Urinary bladder (tissue), 4 donors: ENCODE measurements at places on chromosomes 6 and 20. TPM values are rescaled to one million over a fixed set of nuclear protein-coding genes. Genes with fewer than 3 reads are reported as not detected.

GRCh38 chr6:28589957-28590349, 64.3 kb downstream of the GPX5 start:
- no peak for DNase-seq

- no peak for DNase-seq
These were observed 59.6 kb upstream of the LAMP5 start for GRCh38 chr20:9454791-9455190.

UBD gene
- total RNA-seq = 2.1 TPM

ZBTB9 gene
- 7.8 TPM for total RNA-seq

DNA sequence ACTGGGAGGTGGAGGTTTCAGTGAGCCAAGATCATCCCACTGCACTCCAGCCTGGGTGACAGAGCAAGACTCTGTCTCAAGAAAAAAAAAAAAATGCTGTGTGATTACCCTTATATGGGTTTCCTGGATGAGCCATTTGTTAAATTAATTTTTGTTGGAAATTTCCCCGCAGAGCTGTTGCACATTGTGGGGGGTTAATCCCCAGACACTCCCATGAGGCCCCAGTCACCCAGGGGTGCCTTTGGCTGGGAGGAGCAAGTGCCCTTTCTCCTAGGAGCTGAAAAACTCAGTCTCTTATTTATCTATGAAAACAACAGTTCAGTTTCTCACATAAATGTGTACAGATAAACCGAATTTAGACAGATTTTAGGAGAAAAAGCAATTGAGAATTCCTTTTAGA, 4.7 kb upstream of the DEFB132 start:
- DNase-seq = no peak

JPH2 gene
- total RNA-seq = 40.5 TPM

- DNase-seq = no peak
These were observed 13.5 kb upstream of the GFOD1 start for GRCh38 chr6:13500915-13501314.

GRCh38 chr6:72850469-72850868, 228.6 kb downstream of the KCNQ5 start:
- DNase-seq = no peak

PDE10A gene
- total RNA-seq = 26.6 TPM

GRCh38 chr6:170076466-170077165, 214.3 kb downstream of the DLL1 start:
- no peak for DNase-seq

HDGFL1 gene
- total RNA-seq = not detected

DNA sequence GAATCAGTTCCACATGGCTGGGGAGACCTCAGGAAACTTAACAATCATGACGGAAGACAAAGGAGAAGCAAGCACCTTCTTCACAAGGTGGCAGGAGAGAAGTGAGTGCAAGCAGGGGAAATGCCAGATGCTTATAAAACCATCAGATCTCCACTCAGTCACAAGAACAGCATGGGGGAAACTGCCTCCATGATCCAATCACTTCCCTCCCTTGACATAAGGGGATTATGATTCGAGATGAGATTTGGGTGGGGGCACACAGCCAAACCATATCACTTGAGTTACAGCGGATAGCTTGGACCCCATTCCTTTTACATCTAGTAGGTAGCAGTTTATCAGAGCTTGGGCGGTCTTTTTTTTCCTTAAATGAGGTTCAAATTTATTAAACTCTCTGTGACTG, 19.1 kb downstream of the AFDN start:
- no peak for DNase-seq
